Left ventricle myocardium inferior (tissue), 1 donor: ENCODE measurements at places on chromosomes 3 and 15. TPM values are rescaled to one million over a fixed set of nuclear protein-coding genes. Genes with fewer than 3 reads are reported as not detected.

DNA sequence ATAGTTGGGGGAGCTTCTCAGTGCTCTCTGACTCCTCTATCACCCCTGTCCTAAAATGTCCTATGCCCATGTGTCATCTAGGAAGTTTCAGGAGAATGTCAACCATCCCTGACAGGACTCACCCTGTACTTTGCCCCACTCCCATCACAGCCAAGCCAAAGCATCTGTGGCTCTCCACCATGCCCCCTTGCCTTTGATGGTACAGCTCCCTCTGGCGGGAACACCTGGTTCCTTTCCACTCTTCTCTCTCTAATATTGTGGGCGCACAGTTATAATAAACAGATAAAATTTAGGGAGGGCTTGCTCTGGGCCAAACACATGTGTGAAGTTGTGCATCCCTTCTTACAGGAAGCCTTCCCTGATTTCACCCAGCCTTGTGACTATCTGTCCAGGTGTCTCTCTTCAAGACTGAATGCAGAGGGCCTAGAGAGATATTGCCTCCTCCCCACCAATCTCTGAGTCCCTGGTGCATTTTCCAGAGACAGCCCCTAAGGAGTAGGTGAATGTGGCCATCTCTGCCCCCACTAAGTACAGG is 62.8 kb downstream of the ISG20 start:
- H3K27me3 ChIP-seq, result peaks cover 42% of the 10 kb centered on the region
- peaks cover 11% of the 10 kb centered on the region for H3K4me1 ChIP-seq
- H3K4me3 ChIP-seq, result no peak overlapping the region

The GJD2 gene
- not detected for total RNA-seq

DNA sequence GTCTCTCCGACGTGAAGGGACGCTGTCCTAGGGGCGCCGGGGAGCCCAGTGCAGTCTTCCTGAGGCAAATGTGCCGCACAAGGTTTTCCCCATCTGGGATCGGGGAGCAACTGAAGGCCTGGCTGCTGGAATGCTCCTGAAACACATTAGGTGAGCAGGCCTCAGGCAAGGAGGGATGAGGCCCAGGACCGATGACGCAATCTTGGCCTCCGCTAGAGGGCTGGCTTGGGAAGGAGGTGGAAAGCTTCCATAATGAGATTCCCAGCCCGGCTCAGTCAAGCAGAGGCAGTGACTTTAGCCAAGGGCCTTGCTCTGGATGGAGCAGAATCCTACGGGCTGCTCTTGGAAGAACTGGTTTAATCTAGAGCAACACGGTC is 50.8 kb downstream of the CPN2 start:
- H3K4me3 ChIP-seq, result no peak overlapping the region
- H3K27me3 ChIP-seq, result peaks cover 48% of the 10 kb centered on the region
- H3K4me1 ChIP-seq, result peaks cover 16% of the 10 kb centered on the region
- H3K36me3 ChIP-seq, result no peaks in the 10 kb centered on the region
- DNase-seq, result peak; percentile 76

DNA sequence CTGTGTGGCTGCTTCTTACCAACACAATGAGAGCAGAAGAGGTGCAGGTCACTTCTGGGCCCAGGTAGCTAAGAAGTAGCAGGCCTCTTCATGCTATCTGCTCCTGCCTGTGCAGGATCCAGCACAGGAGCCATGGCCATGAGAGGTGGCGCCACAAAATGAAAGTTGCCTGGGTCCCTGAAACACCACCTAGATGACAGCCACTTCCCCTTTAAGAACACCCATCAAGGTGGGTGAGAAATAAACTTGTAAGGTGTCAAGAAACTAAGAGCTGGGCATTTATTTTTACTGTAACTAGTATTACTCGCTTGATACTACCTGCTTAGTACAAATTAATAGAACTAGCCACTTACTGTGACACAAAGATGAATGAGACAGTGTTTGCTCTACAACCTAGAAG is 484.6 kb upstream of the TBL1XR1 start:
- H3K4me3 ChIP-seq, result no peak overlapping the region
- no peaks in the 10 kb centered on the region for H3K36me3 ChIP-seq
- H3K27me3 ChIP-seq, result no peaks in the 10 kb centered on the region
- H3K4me1 ChIP-seq, result peaks cover 26% of the 10 kb centered on the region

DNA sequence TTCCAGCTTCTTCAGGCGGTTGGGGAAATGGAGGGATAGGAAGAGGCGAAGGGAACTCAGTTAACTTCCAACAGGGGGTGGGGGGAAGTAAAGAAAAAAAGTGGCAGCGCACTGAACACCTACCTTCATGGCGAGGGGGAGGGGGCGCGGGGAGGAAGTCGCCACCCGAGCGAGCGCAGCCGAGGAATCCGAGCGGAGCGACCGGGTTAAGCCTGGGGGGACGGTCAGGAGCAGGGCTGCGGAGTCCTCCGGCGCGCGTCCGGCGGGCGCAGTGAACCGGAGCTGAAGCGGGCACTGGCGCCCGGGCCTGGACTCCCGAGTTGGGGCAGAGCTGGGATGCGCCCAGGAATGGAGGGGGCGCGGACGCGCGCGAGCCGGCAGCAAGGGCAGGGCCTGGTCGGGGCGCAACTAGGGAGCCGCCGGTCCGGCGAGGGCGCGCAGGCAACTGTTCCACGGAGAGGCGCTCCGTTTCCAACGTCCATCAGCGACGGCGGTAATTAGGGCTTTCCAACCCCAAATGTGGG is at the start of gene WNT5A:
WNT5A (minus strand) TSS at position 450 of the 524 bp plus-strand sequence; CDS start at position 129, 321 bp downstream.
- H3K36me3 ChIP-seq, result no peaks in the 10 kb centered on the region
- peaks cover 97% of the 10 kb centered on the region for H3K27me3 ChIP-seq
- peaks cover 55% of the 10 kb centered on the region for H3K4me1 ChIP-seq
- H3K27ac ChIP-seq, result peak within 1 kb of the TSS; percentile 74
- peak within 1 kb of the TSS; percentile 78 for H3K4me3 ChIP-seq

The TM6SF1 gene
- total RNA-seq, result 4.7 TPM

GRCh38 chr3:634511-634910 is 437.9 kb downstream of the CHL1 start:
- no peaks in the 10 kb centered on the region for H3K4me1 ChIP-seq
- H3K4me3 ChIP-seq, result no peak overlapping the region
- H3K27ac ChIP-seq, result no peak overlapping the region
- no peaks in the 10 kb centered on the region for H3K27me3 ChIP-seq

GRCh38 chr15:85047271-85047948 is 65.8 kb downstream of the PDE8A start:
- no peaks in the 10 kb centered on the region for H3K27me3 ChIP-seq
- no peaks in the 10 kb centered on the region for H3K36me3 ChIP-seq
- H3K27ac ChIP-seq, result peak overlapping the region; percentile 70

DNA sequence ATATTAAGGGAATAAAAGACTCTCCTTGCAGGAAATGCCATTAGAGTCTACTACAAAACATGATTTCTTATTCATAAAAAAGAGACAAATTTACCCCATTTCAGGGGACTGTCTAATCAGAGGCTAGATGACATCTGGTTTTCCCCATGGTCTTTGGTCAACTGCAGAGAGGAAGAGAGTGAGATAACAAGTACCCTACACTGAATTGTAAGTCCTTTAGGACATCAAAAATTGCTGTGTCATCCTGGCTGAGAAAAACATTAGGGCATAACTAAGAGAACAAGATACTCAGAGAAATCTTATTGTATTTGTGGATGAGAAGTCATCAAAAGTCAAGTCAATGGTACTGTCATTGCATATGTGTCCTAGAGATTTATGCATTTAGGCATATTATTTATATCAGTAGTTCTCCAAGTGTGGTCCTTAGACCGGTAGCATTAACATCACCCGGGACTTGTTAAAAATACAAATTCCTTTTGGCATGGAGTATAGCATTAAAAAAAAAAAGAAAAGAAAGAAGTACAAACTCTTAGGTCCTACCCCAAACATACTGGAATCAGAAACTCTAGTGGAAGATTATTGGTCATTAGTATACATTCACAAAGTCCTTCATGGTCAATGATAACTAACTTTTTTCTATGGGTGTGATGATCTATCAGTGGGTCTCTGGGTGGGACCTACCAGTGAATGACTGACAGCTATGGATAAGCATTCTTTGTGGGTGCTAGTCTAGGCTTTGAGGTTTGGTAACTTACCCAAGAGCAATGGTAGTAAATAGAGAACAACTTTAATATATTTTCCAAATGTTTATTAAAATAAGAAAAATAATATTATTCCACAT is 29.0 kb upstream of the TBC1D5 start:
- no peaks in the 10 kb centered on the region for H3K36me3 ChIP-seq
- H3K4me1 ChIP-seq, result peaks cover 8% of the 10 kb centered on the region
- H3K27ac ChIP-seq, result no peak overlapping the region

GRCh38 chr3:12986986-12987385 is 86.2 kb downstream of the IQSEC1 start:
- no peaks in the 10 kb centered on the region for H3K27me3 ChIP-seq
- no peaks in the 10 kb centered on the region for H3K36me3 ChIP-seq
- peak; percentile 47 for DNase-seq
- H3K4me1 ChIP-seq, result peaks cover 94% of the 10 kb centered on the region
- peak overlapping the region; percentile 38 for H3K4me3 ChIP-seq

GRCh38 chr3:30658328-30659052 is 52.1 kb downstream of the TGFBR2 start:
- H3K27ac ChIP-seq, result peak overlapping the region; percentile 81
- no peaks in the 10 kb centered on the region for H3K27me3 ChIP-seq
- DNase-seq, result no peak
- H3K4me3 ChIP-seq, result peak overlapping the region; percentile 23
- peaks cover 55% of the 10 kb centered on the region for H3K36me3 ChIP-seq

The LXN gene
- 3.2 TPM for total RNA-seq

The EXOG gene
- 27.9 TPM for total RNA-seq

DNA sequence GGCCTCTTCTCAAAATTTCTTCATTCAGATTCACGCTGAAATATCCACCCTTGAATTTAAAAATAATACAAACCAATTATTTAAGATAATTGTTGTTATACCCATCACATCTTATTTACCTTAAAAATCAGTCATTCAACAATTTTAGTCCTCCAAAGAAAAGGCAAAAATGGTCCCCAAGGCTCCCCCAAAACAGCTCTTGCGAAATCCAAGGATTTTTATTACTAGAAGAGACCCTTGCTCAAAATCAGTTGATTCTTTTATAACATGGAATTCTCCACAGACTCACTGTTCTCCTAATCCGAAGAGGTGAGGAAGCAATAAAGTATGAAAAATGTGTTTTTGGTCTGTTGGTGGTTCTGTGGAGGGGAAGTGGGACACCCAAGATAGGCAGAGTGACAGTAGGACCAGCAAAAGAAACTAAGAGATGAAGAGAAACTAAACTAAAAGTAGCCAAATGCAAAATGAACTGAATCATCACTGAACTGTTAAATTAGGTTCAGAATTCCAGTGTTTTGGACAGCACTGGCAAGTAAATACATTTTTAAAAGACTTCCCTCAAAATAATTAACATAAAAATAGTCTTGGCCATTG is 19.1 kb upstream of the PLCH1 start:
- DNase-seq, result no peak
- no peaks in the 10 kb centered on the region for H3K27me3 ChIP-seq
- H3K4me1 ChIP-seq, result peaks cover 14% of the 10 kb centered on the region
- H3K4me3 ChIP-seq, result no peak overlapping the region
- H3K27ac ChIP-seq, result no peak overlapping the region

The HIGD1A gene
- total RNA-seq, result 377 TPM

The SHC4 gene
- total RNA-seq, result 3.3 TPM

The C3orf49 gene
- total RNA-seq, result not detected

GRCh38 chr3:123344907-123345594 is 103.8 kb downstream of the ADCY5 start:
- H3K4me3 ChIP-seq, result no peak overlapping the region
- H3K27me3 ChIP-seq, result peaks cover 7% of the 10 kb centered on the region
- H3K36me3 ChIP-seq, result no peaks in the 10 kb centered on the region
- peak overlapping the region; percentile 87 for H3K27ac ChIP-seq

DNA sequence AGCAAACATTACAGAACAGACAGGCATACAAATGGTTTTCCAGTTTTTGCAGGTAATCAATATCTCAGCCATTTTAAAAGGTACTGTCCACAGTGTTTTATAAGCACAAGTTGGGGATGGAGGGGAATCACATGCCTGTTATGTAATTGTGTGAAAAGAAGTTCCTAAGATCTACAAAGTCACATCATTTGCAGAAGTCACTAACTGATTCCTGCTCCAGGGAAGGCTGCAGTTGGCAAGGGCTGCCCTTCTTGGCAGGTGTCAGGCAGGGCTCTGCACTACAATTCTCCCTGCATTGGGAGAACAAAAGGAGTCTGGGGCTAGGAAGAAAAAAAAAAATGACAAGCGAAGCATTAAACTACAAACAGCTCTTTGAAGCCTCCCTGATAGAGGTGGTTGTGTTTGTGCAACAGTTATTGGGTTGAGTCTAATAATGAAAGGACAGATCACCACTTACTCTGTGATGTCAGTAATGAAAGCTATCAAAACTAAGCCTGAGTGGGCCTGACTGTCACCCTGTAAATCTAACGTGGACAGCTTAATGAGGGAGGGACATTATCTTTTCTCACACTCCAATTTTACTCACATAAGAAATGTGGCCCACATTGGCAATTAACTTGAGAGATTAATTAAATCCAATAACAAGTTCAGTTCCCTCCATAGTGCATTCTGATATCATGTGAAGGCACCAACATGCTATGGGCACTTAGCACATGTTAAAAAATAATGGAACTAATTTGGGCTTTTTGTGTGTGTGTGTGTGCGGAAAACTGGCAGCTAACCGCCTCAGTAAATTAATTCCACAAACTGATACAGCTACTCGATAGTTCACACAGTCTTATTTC is 242.9 kb downstream of the FHIT start:
- no peak overlapping the region for H3K27ac ChIP-seq
- H3K4me3 ChIP-seq, result no peak overlapping the region
- H3K36me3 ChIP-seq, result no peaks in the 10 kb centered on the region
- no peak for DNase-seq
- no peaks in the 10 kb centered on the region for H3K4me1 ChIP-seq

The LRCH3 gene
- 25.8 TPM for total RNA-seq
